ENCODE measurements at places on chromosomes 4 and X.

- DNase-seq, result no peak
Measured at GRCh38 chr4:10123227-10124101, 6.9 kb upstream of the WDR1 start.

DNA sequence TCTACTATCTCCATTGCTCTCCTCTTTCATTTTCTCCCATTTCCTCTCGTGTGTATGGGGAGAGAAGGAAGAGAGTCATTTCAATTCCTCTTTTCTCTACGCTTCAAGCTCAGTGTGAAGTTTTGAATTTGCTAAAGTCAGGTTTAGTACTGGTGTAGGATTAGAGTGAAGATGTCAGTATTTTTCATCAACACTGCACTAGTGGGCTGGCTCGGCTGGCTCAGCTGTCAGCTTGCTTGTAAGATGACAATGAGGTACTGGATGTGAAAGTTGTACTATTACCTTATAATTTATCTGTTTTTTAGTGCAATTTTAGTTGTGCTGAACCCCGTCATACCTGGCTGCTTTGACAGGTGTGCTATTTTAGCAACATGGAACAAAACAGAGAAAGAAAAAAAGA is 2.1 kb upstream of the SH2D1A start:
- no peak for DNase-seq

DNA sequence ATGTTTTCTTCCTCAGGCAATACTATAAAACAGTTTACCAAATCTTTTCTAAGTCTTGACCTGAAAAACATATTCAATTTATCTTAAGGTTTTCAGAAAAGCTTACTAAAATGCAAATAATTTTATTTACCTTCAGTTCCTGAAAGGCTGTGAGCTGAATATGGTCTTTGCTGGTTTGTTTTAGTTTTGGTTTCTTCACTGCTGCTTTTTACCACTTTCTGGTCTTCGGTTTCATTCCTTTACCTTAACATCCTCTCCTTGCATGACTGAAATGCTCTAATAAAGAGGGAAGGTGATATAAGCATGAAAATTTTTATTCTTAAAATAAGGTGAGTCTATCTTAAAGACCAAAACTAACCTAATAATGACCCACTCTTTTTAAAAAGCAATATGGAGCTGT is 97.1 kb upstream of the NRK start:
- DNase-seq, result no peak

DNA sequence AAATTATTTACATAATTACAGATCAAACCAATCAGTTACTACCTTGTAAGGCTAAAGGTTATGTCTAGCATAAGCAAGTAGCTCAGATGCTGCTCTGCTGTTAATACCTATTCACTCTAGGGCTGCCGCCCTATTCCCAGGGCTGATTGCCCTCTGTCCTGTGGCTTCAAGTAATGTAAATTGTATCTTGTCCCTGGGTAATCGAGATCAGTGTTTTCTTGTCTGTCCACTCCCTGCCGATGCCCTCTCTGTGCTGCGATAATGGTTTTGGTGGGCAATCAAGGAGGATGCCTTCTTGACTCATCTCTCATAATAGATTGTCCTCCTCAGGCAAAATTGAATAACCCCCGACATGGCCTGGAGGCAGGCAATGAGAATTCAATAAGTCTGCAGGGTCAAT is 641.0 kb upstream of the PITX2 start:
- DNase-seq, result no peak

DNA sequence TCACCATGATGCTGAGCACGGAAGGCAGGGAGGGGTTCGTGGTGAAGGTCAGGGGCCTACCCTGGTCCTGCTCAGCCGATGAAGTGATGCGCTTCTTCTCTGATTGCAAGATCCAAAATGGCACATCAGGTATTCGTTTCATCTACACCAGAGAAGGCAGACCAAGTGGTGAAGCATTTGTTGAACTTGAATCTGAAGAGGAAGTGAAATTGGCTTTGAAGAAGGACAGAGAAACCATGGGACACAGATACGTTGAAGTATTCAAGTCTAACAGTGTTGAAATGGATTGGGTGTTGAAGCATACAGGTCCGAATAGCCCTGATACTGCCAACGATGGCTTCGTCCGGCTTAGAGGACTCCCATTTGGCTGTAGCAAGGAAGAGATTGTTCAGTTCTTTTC is 4.0 kb downstream of the HNRNPH2 start:
- no peak for DNase-seq

DNA sequence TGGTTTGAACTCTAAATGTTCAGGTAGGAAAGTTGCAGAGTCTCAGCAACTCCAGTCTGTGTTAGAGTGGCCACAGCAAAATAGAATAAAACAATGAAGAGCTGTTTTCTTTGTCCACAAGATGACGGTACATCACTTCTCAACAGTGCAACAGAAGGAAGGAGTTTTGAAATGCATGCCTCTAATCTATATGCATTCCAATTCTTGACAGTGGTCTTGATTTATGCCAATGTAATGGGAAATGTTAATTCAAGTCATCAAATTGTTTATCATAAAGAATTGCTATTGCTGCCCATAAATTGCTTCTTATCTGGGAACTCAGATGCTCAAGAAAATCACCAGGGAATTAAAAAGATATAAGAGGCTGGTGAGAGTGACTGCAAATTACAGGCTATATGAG is 195.5 kb upstream of the PRPS2 start:
- no peak for DNase-seq

DNA sequence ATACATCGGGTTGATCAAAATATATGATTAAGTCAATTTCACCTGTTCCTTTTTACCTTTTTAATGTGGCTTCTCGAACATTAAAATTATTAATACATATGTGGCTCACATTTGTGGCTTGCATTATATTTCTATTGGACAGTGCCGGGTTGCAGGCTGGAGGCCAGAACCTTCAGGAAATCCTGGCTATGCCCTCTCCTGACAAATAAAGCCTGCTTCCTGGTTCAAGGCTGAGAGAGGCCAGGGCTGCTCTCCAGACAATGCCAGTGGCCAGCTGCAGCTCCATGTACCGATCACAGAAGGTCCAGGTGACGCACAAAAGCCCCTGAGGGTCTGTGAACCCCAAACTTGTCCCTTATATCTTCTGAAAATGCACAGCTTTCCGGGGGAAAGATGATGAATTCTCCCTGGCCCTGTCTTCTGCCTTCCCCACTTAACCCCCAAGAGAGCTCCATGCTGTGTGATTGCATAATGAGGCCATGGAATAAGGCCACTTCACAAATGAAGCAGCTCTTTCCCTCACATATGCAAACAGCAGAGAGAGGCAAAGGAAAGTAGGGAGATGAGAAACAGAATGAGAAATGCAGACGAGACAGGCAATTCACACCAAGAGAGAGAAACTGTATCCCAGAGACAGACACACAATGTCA is 241.2 kb downstream of the BCOR start:
- no peak for DNase-seq
